Activated CD4-positive, alpha-beta T cell treated with anti-CD3 and anti-CD28 coated beads for 24 hours (primary cell): ENCODE measurements at places on chromosomes 7 and 10.

GRCh38 chr7:37071124-37071523, 346.8 kb upstream of the AOAH start:
- no peak for DNase-seq

- no peak for DNase-seq
Observed at GRCh38 chr10:109922358-109922975, 844 bp downstream of the XPNPEP1 start.

DNA sequence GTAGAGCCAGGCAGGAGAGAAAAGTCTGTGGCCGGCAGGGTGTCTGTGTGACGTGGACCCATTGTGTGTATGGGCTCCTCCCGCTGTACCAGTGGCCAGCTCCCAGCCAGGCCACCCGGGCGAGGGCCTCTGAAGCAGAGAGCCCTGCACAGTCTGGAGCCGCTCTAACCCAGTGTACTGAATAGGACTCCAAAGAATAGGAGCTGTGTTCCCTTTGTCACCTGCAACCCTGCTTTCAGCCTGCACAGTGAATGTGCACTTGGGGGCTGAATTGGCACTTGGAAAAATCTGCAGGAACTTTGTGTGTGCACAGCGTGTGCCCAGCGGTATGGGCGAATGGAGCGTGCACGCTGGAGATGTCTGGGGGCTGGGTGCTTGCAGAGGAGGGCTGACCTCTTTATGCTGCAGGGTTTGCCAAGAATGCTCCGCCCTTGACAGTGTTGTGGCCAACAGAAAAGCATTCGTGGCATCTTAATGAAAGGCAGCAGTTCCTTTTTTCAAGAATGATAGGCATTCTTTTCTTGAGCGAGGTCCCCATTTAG, 216.2 kb downstream of the AUTS2 start:
- no peak for DNase-seq

DNA sequence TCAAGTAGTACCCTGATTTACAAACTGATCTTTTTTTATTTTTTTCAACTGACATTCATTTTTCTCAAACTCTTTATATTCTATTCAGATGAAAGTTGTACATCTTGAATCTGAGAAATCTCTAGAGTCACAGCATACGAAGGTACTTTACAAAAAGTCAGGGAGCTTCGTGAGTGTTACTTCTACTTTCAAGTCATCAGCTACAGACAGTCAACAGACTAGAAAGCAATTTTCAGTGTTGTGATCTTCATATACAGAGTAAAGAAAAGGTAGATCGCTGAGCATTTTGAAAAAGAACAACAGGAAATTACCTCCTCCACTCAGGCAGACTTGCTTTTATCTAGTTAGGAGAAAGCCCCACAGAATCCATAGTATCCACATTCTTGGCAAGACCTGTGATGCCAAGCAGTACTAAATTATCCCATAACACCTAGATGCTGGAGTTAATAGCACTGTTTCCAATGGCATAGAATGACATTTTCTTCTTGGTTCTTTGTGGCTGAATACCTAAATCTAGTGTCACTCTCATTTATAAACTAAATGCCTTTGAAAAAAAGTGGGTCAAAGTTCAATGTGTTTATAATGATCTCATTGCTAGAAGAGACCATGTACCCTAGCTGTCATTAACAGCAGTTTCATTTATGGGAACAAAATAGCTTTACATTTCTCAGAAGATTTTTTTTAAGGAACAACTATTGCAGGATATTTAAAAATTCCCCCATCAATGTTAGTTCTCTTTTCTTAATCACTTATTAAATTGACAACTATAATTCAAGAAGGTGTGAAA, 12.0 kb upstream of the ZNF800 start:
- no peak for DNase-seq

DNA sequence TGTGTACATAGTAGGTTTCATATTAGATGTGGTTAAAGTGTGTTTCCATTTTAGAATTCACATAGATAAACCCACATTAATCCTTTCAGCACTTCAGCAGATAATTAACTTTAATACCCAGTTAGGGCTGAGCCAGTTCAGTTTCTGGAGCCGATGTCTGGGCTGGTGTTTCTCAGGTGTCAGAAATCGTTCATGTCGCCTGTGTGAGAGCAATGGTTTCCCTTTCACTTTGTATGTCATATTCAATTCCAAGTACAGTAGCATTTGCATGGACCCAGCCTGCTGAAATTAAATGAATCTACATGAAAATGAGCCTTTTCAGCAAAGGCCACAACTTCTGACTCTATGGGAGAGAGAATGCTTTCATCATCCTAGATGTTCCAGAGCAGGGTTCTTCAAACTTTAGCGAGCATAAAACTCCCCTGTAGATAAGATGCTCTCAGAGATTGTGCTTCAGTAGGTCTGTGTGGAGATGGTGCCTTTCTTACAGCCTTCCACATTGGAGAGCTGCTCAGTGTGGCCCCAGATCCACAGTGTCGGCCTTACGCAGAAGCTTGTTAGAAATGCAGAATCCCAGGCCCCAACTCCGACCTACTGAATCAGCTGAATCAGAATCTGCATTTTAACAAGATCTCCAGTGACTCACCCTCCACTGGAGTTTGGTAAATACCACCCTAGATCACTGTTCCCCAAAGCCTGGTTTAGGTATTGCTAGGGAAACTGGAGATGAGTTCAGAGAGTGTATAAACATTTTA, 19.6 kb downstream of the WIPF3 start:
- DNase-seq, result no peak

DNA sequence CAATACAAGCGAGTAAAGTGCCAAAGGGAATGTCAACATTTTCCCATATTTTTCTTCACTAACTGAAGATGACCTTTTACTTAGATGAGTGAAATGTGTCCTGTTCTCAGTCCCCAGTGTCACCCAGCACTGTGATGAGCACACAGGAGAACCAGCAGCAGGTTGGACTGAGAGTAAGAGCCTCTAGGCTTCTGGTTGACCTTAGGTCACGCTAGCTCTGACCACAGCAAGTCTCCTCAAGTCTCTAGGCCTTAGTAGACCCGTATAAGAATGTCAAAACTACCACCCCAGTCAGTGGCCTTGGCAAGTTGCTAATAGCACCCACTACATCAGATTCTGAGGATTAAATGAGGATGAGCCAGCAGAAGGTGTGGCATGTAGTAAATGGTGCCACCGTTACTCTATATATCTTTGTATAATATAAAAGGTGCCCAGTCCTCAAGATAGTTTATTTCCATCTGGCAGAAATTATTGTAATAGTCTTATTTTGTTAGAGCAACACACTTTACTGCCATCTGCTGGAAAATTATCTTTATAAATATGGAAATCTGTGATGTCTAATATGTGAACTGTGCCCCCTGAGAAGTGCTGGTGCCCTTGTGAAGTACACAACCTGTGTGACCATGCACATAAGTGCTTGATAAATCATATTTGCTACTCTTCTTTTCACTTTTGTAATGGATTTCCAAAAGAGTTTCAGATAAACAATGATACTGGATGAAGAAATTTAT, 75.7 kb downstream of the SPAG6 start:
- no peak for DNase-seq

GRCh38 chr10:109913306-109913892, 9.9 kb downstream of the XPNPEP1 start:
- no peak for DNase-seq

- no peak for DNase-seq
Observed at GRCh38 chr10:123678376-123678775, 12.2 kb downstream of the GPR26 start.
